Activated naive CD8-positive, alpha-beta T cell treated with anti-CD3 and anti-CD28 coated beads, Interleukin-2, amount 50 U/mL, for 24 hours (primary cell): ENCODE measurements at places on chromosomes 3 and 15.

DNA sequence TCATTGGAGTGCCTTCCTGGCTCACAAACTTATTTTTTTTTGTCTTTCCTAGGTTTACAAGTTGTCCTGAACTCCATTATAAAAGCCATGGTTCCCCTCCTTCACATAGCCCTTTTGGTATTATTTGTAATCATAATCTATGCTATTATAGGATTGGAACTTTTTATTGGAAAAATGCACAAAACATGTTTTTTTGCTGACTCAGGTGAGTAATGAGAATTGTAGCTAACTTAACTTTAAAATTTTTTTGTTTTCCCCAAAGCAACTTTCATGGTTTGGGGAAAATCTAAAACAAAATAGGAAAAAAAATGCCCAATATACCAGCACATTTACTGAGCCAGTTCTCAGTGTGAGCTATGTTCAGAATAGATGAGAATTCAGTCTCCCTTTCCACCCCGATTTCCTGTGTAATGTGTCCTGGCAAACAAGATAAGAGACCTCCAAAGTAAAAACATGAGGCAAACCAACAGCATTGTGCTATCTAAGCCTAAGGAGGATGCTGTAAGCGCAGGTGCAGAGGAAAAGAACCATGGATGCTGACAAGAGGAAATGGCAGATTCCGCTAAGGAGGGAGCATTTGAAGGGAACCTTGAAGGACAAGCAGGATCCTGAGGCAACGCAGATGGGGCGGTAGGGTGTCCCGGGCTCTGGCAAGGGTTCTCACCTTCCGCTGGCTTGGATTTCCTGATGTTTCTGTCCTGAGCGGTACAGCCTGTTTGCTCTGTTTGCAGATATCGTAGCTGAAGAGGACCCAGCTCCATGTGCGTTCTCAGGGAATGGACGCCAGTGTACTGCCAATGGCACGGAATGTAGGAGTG lies 171.4 kb downstream of the CACNA1D start:
- no peak for DNase-seq

- no peak for DNase-seq
These were observed 3.2 kb downstream of the CPEB1 start for GRCh38 chr15:82643992-82644391.

DNA sequence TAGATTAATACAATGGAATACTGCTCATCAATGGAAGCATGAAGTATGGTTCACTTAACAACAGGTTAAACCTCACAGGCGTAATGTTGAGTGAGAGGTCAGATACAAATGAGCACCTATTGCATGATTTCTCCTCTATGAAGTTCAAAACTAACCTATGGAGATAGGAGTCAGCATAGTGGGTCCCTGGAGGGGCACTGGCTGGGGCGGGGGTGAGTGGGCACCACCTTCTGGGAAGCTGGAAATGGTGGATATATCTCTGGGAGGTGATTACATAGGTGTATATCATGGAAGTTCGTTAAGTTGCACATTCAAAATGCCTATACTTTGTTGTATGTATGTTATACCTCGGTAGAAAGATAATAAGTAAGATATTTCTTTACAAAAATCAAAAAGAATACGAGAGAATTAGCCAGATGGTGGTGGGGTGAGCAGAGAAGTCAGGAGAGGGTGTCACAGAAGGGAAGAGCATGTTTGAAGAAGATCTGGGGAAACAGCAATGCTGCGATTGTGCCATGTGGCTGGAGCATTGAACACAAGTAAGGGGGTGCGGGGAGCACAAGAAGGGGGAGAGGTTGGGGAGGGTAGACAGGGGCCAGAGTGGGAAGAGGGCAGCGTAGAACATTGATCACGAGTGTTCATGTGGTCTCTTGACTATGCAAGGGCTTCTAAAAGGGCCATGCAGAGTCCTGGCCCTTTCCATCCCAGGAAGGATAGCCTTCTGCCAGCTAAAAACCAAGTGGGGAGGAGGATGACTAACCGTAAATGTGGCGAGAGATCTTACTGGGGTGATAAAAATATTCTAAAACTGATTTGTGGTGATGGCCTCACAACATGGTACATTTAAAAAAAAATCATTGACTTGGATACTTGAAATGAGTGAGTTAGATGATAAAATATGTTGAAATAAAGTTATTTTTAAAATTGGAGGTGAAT lies 30.2 kb downstream of the ITGA11 start:
- DNase-seq, result no peak

DNA sequence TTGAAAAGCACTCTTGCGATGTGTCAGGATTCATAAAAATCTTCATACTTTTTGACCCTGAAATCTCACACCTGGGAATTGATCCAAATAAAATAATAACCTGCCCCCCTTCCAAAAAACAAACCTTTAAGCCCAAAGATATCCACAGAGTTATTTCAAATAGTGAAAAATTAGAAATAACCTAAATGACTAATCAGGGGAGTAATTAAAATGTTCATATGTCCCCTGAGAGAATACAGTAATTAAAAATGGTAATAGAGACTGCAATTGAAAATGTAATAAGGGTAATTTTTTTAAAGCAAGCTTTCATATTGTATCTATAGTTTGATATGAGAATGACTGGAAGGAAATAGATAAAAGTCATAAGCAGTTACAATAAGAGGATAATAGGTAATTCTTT lies 68.0 kb downstream of the CALML4 start:
- DNase-seq, result no peak

- no peak for DNase-seq
These were observed 10.1 kb downstream of the BCL2L10 start for GRCh38 chr15:52102463-52102862.

DNA sequence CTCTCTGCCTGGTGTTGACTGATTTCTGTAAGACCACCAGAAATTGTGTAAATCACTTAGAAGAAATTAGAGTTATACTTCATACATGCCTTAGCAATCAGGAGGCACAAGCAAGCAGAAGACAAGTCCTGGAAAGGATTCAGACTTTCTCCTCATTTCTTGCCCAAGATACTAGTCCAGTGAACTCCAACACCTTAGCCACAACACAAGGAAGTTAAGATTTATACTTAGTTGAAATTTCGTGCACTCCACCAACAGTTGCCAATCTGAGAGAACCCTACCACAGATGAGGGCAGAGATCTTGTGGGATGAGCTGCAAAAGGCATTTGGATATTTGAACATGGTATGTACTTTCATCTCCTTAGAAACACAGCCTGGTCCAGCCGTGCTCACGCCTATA lies 2.3 kb downstream of the P3H2 start:
- DNase-seq, result no peak

DNA sequence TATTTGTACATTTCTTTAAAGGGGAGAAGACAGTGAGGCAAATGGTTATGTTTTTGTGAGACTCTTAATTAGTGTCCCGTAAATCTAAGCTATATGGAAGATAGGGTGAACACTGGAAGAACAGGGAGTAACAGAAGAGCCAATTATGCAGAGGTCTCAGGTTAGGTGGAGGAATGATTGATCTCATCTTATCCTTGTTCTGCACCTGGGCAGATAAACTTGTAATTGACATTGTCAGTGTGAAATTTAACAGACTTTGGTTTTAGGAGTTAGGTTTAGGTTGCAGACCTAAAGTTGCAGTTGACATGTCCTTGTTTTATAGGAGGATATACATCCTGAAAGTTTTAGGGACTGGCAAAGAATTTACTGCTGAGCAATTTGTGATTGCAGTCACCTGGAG lies 3.1 kb upstream of the TWF2 start:
- no peak for DNase-seq

DNA sequence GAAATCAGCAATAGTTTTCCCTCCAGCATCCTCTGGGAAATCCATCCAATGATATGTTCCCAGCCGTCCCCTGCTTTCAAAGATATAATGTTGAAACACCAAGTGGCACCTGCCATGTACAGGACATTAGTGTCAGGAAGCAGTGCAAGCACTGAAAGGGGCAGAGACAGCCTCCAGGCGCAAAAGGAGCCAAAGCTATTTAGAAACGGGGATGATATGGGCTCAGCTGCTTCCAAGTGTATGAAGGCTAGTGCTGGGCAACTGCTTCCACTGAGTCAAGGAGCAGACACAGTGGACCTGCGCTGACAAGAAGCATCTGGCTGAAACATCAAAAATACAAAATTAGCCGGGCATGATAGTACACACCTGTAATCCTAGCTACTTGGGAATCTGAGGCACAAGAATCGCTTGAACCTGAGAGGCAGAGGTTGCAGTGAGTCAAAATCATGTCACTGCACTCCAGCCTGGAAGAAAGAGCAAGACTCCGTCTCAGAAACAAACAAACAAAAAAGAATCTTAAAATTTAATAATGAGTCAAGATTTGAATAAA lies 119.7 kb downstream of the AQP9 start:
- no peak for DNase-seq

- no peak for DNase-seq
These were observed 179.4 kb downstream of the GHSR start for GRCh38 chr3:172268868-172269267.

GRCh38 chr3:110799271-110799670 lies 272.3 kb upstream of the NECTIN3 start:
- DNase-seq, result no peak

DNA sequence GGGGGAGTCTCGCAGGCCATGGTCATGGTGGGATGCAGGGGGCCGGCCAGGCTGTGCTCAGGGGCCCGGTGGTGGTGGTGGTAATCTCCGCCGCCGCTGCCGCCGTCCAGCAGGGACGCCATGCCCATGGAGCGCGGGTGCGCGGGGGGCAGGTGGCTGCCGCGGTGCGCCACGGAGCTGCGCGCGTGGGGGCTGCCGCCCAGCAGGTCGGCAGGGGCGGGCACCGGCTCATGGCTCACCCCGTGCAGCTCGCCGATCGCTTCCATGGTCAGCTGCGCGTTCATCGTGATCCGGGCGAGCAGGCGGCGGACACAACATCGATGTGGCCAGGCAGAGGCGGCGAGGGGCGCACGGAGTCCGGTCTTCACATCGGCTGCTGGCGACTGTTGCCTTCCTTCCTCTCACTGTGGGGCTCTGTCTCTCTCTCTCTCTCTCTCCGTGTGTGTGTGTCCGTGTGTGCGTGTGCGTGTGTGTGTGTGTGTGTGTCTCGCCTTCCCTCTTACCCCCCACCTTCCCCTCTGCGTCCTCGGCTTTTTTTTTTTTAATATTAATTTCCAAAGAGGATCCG lies 451 bp downstream of the ONECUT1 start:
- no peak for DNase-seq

GRCh38 chr3:151460774-151461450 lies at the start of gene IGSF10:
Gene IGSF10, minus strand, starts transcription at chr3:151461061. Its CDS starts 2,352 bp downstream, at chr3:151458709.
- DNase-seq, result no peak

DNA sequence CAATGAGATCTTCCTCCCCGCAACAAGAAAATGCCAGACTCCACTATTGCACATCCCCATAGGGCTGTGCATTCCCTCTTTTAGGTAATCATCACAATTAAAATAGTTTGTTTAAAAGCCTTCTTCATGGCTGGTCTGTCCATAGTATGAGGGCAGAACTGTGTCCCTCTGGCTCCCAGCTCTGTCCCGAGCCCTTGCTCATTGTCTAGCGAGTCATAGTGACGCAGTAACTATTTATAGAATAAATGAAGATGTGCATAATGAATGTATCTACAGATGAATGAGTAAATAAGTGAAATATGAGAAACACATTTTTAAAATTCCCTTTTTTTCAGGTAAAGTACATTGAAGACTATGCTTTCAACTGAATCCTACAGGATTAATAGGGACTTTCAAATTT lies 128.4 kb upstream of the TMC3 start:
- DNase-seq, result no peak

- DNase-seq, result no peak
These were observed 72.4 kb downstream of the TBL1XR1 start for GRCh38 chr3:177124882-177125281.

DNA sequence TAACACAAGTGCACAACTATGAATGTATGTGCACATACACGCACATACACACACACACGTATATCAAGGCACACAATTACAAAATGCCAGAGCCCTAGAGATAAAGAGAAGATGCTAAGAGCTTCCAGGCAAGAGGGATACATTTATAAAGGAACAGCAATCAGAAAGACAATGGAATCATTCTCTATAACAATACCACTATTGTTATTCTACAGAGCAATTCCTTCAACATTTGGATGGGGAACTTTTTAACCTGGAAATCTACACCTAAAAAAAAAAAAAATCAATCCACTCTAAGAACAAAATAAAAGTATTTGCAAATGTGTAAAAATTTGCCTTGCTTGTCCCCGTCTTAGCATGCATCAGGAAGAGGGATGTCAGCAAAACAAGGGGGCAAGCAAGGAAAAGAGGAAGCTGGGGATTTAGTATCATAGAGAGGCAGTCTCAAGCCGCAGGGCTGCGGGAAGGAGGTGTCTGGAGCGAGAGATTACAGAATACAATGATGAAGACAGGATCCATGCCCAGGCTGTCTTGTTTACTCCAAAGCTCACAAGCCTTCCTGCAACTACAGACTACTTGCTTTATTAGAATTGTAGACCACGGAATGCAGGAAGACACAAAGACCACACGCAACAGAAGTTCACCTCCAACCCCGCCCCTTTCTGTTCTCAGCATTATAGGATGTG lies 220.2 kb downstream of the NTRK3 start:
- DNase-seq, result no peak

GRCh38 chr3:63467392-63467791 lies 185.1 kb upstream of the SNTN start:
- no peak for DNase-seq

DNA sequence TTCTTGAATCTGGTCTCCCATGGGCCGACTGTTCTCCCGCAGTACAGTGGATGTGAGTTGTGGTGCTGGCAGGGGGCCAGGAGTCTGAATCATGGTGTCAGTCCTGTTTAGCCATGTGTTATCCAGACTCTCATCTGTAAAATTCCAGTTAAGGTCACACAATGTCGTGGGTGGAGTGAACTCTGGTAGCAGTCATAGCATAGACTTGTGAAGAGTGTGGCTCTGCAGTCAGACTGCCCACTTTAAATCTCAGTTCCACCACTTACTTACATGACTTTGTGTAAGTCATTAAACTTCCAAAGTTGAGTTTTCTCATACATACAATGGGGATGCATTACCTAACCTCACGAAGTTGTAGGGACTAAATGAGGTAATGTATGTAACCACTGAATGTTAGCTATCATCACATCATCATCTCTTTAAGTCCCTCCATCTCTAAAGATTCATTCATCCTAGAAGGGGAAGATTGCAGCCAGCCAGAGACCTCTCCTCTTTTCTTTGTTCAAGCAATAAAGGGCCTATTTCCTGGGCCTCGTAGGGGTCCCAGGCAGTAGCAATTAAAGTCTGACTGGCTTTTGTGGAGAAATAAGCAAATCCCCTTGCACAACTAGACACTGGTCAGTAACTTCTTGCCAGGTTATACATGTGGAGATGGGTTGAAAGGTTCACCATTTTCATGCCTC lies 93.9 kb downstream of the PCCB start:
- no peak for DNase-seq

DNA sequence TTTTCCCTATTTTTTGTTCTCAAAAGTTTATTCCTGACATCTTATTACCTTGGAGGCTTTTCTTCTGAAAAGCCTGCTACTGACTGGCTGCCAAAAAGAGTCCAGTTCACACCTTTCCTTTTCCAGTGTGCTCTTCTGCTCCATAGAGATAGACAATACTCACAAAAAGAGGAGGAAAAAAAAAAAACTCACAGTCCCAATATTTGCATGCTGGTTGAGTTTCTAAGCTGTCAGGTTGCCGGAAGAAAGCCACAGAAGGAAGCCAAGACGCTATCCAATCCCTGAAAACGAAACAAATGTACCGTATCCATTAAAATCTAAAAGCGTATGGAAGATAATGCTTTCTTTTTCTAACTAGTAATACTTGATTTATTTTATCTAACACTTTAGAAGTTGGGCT lies 299.5 kb downstream of the CADM2 start:
- no peak for DNase-seq
